ELR (cell line): ENCODE measurements at places on chromosomes 1 and 21.

GRCh38 chr1:232274236-232274855 lies 355.6 kb downstream of the SIPA1L2 start:
- DNase-seq: no peak

GRCh38 chr1:115577513-115577912 lies 64.3 kb upstream of the VANGL1 start:
- DNase-seq: no peak

DNA sequence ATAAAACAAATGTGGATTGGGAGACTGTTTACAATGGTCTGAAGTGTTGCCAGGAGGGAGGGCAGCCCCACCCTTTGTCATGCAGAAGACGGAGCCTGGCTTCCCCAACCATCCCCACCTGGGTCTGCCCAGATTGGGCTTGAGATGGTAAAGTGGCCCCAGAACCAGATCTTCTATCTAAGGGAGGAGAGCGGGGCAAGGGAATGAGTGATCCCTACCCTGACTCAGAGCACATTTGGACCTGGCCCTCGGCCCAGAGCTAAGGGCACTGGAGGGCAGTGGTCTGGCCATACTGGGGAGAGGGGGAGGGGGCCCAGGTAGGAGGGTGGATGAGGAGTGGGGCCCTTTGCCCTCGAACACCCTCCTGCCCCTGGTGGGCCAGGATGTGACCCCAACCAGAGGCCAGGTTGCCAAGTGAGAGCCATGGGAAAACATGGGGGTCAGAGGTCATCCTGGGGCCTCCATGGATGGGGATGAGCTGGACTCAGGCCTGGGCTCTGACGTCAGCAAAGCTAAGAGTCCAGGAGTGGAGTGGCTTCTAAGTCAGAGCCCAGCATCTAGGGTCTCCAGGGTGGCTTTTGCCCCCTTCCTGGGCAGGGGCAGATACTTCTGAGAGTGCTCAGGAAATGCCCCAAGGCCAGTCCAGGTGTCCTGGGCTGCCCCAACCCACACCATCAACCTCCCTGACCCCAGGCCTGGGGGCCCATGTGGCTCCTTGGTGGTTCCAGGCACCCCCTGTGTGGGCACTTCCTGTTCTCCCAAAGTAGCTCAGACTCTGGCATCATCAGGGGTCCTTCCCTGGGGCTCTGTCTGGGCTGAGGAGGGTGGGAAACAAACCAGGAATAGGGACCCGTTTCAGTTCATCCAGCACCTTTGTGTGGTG lies 1.6 kb upstream of the LEFTY1 start:
- peak; percentile 17 for DNase-seq

GRCh38 chr21:41957991-41958766 lies 4.4 kb upstream of the C2CD2 start:
- peak; percentile 96 for DNase-seq

- no peak for DNase-seq
Observed at GRCh38 chr1:242634732-242635131, 110.2 kb upstream of the PLD5 start.

DNA sequence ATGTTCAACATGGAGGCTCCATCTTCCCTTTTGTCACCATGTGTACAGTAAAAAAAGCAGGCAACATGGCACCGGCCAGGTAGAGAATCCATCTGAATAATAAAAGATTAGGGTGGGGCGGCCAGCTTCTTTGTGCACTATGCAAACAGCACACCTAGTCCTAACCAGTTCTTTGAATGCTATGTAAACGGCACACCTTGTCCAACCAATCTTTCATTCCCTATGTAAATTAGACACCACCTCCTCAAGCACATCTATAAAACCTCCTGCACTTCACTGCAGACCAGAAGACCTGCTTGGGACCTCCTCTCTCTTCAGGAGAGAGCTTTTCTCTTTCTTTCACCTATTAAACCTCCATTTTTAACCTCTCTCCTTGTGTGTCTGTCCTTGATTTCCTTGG lies 28.2 kb downstream of the TFB2M start:
- no peak for DNase-seq

DNA sequence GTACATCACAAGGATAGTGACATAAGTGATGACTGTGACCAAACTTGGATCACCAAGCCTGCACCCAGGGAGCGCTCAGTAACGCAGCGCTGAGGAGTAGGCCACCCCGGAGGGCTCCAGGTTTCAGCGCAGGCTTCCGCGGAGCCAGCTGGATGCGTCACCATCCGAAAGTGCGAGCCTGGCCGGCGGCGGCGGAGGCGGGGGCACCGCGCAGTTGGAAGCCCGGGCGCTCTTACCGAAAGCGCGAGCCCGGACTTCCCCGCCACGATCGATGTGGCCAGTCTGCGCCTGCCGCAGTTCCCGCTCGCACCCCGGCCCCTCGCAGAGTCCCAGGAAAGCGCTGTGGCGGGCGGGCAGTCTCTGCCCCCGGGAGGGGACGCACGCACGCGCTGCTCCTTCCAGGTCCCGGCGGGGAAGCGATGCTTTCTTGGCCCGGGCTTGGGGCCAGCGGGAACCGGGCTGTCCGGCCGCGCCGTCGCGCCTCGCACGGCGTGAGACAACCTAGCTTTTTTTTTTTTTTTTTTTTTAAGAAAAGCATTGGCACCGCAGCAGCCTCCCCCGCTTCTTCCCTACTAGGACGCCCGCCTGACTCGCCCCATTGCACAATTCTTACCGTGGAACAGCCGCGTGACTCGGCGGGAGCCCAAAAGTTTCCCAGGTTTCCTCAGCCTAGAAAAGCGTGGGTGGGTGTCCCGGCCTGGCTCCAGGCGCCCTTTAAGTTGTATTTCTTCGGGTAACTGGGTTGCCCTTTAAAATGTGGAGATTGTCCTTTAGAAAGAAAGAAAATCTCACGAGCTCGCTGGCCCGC lies 36.4 kb upstream of the JAK1 start:
- DNase-seq: peak; percentile 85

- DNase-seq: no peak
Observed at GRCh38 chr1:215276582-215276981, 194.0 kb downstream of the KCNK2 start.

DNA sequence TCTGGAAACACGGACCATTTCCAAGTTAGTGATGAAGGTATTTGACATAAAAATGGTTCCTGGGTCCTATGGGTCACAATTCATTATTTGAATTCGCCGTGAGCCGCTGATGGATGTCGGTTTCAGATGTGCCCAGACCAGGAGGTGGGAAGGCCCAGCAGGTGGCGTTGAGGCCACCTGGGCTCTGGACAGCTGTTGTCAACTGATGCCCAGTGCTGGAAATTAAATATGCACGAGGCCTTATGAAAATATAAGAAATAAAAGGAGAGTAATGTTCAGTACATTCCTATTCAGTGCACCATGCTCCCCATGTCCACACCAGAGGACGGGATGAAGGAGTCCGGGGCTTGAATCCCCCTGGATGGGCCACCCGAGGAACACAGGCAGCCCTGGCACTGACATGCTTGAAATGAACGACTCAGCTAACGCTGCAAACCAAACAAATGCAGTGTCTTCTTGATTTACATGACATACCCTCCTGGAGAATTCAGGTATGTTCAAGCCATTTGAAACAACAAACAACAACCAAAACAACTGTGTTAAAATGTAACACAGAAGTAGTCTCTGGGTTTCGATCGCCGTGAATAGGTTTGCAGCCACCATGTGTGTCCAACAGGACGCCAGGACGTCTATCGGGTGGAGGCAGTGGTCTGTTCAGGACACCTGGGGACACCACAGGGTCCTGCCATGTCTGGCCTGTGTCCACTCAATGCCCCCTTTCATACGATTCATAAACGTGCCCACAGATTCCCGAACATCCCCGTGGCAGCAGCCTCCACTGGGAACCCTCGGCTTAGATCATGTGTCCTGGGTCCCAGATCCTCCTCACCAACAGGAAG lies 6.1 kb downstream of the TFF3 start:
- no peak for DNase-seq

GRCh38 chr1:202037706-202038296 lies 27.4 kb downstream of the ELF3 start:
- DNase-seq: no peak

DNA sequence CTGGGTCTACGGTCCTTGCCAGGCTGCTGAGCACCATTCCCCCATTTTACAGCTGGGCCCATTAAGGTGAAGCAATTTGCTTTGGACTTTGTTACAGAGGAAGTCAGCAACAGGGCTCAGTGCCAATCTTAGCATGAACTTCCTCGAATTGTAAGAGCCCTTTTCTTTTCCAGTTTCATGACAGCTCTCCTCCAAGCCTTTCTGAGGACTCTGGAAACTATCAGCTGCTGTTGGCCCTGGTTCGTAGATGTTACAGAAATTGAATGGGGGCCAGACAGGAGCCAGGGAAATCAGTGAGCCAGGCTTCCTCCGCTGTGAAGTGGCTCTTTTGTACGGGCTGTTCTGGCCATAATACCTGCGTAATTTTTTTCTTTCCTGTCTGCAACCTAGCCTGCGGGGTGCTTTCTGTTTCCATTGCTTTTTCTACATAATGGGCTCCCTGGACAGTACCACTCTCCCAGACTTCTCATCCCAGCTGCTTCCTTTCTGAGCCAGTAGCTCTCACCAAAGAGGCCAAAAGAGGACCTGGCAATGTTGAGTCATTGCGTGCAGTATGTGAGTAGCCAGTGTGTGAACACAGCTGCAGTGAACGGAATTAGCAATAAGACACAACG lies 386.3 kb downstream of the DISC1 start:
- peak; percentile 5 for DNase-seq

DNA sequence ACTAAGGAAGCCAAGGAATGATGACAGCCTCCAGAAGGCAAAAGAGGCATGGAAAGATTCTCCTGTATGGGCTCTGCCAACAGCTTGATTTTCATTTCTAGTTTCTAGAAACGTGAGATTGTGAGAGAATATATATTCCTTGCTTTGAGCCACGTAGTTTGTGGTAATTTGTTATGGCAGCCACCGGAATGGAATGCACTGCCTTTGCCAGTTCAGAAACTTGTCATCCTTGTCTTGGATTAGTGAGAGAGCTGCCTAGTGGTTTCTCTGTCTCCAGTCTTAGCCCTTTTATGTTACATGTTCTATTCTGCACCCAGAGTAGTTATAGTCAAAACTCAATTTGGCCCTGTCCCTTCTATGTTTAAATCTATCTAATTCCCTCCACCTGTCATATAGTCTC lies 216.0 kb upstream of the PTGFR start:
- DNase-seq: peak; percentile 73

DNA sequence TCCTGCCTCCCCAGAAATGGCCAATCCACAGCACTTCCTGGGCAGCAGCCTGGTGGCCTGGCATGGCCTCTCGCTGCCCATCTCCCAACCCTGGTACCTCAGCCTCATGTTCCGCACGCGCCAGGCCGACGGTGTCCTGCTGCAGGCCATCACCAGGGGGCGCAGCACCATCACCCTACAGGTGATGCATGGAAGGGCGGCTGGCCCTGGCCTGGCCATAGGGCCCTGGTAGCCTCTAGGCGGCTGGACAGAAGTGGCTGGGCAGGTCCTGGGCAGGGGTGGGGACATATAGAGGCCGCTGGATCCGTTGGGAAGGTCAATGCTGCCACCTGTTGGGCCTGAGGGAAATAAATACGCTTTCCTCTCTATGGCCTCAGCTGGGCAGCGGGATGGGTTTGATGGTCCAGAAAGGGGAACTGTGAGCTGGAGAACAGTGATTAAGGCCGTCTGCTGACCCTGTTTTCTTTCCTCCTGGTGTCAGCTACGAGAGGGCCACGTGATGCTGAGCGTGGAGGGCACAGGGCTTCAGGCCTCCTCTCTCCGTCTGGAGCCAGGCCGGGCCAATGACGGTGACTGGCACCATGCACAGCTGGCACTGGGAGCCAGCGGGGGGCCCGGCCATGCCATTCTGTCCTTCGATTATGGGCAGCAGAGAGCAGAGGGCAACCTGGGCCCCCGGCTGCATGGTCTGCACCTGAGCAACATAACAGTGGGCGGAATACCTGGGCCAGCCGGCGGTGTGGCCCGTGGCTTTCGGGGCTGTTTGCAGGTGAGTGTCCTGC lies 14.4 kb downstream of the CELSR2 start:
- DNase-seq: peak; percentile 95

GRCh38 chr1:62188111-62188510 lies 6.5 kb upstream of the L1TD1 start:
- DNase-seq: no peak

DNA sequence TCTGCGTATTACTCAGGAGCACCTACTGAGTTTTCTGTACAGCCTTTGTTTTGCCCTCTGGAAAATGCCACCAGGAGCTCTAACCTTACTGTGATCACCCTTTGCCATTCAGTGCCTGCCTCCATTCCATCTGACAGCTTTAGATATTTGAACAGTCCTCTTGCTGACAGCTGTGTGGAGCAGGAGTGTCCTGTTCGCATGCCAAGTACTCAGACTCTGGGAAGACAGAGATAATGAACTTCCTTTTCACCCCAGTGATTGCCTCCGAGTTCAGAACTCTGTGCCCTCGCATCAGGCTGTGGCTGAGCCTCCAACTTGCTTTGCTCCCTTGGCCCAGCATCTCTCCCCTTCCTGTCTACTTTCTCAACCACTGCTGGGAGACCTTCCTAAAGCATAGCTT lies 74.0 kb downstream of the CACNA1E start:
- no peak for DNase-seq

DNA sequence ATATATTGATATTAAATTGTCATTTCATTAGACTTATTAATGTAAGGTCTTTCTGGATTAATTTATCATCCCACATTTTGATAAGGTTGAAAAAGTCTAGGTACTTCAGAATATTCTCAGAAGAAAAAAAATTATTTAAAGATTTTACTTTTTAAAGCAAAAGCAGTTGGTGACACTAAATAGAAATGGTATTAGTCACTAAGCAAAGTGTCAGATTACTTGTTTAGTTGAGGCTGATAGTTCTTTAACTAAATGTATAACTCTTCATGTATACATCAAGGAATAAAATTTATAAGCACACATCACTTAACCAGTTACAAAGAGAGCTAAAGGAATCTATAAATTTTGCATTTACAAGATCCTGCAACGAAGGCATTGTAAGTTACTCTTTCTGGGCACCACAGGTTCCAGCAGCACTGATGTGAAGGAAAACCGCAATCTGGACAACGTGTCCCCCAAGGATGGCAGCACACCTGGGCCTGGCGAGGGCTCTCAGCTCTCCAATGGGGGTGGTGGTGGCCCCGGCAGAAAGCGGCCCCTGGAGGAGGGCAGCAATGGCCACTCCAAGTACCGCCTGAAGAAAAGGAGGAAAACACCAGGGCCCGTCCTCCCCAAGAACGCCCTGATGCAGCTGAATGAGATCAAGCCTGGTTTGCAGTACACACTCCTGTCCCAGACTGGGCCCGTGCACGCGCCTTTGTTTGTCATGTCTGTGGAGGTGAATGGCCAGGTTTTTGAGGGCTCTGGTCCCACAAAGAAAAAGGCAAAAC lies 101.1 kb downstream of the ADARB1 start:
- DNase-seq: no peak

GRCh38 chr1:145960468-145961108 lies 2.8 kb upstream of the LIX1L start:
- peak; percentile 78 for DNase-seq

GRCh38 chr1:41365772-41366454 lies 4.7 kb downstream of the FOXO6 start:
- DNase-seq: no peak

DNA sequence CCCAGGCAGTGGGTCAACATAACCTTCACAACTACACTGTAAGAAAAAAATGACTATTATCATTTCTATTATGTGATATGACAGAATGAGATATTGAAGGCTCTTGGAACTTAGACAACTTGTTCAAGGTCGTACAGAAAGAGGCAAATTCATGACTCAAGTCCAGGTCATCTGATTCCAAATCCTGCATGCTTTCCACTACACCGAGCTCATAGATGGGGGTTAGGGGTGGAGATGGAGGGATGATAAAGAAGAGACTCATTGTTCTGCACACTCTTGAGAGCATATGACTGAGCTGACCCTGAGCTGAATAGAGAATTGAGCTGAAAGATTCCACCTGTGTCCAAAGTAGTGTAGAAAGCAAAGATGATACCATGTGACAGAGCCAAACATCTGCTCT lies 2.8 kb downstream of the FCRL6 start:
- peak; percentile 83 for DNase-seq

- no peak for DNase-seq
Observed at GRCh38 chr1:155968670-155969069, 9.7 kb downstream of the ARHGEF2 start.
